ENCODE measurements at places on chromosomes 3 and 15. TPM values are rescaled to one million over a fixed set of nuclear protein-coding genes. Genes with fewer than 3 reads are reported as not detected.

The TRIM42 gene
- not detected for total RNA-seq

The PRSS50 gene
- not detected for total RNA-seq

The FAM3D gene
- 0.16 TPM for total RNA-seq

The COLQ gene
- total RNA-seq, result 1.7 TPM

The ZNF717 gene
- total RNA-seq, result 5.8 TPM

The MUC4 gene
- not detected for total RNA-seq
